ENCODE measurements at places on chromosomes 12 and 14.

- DNase-seq = no peak
Measured at GRCh38 chr14:21874167-21874566, 200.5 kb upstream of the OR4E1 start.

DNA sequence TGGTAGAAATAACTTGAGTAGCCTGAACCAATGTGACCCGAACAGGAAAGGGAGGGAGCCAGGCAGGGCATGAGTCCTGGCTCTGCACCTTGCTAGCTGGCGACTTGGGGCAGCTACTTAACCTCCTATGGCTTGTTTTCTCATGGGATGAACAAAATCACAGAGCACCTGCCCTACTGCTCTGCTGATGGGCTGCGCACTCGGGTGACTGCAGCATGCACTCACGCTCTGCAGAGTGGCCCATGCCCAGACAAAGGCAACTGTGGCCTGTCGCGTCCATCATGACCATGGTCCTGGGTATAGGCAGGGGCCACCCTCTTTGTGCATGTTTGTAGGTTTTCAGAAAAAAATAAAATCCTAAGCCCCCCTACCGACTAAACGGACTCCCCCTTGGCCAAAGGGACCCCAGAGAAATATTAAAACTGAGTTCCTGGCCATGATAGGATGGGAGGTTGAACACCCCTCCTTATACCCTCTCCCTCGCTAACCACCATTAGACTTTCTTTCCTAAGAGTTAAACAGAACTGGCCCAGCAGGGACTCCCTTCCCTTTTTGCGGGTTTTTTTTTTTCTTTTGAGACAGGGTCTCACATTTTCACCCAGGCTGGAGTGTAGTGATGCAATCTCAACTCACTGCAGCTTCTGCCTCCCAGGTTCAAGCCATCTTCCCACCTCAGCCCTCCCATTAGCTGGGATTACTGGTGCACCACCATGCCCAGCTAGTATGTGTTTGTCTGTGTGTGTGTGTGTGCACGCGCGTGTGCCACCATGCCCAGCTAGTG, 32.5 kb downstream of the VWF start:
- DNase-seq = no peak

- DNase-seq = no peak
Measured at GRCh38 chr14:32800320-32800719, 138.4 kb upstream of the NPAS3 start.

- DNase-seq = no peak
Measured at GRCh38 chr12:121575952-121576625, 4.7 kb downstream of the KDM2B start.

- peak; percentile 90 for DNase-seq
Measured at GRCh38 chr12:12696562-12697383, 790 bp upstream of the GPR19 start.

DNA sequence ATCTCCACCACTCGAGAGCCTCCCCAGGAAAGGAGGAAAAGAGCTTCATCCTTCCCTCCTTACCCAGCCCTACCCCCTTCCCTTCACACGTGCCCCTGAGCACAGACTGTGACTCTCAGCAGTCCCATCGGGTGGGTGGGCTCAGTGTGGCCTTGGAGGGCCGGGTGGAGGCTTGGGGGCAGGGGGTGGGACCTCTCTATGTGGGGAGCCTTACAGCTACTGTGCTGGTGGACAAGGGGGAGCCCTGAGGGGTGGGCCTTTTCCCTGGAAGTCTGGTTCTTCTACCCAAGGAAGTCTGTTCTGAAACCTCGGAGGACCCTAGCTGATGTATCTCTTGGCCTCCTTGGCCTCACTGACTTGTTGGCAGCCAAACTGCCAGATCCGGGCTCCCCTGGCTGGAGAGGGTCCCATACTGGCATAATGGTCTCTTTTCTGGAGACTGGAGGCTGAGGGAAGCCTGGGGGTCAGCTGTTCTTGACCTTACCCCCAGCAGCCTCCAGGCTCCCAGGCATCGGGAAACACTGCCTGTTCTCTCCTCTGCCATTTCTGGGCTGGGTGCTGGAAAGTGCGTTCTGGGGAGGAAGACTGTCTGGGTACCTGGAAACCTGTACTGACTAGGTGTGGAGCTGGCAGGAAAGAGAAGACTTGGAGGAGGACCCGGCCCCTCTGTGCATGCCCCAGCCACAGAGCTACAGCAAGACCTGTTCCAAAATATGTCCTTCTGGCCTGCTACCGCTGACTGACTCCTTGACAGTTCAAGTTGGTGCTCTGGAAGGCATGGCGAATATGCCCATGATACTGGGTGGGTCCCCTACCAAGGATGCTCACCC, 7.6 kb downstream of the VASH1 start:
- no peak for DNase-seq

- DNase-seq = no peak
Measured at GRCh38 chr14:24122898-24123297, 7.6 kb upstream of the FITM1 start.

- DNase-seq = no peak
Measured at GRCh38 chr12:11969437-11970154, 101.1 kb upstream of the BCL2L14 start.

DNA sequence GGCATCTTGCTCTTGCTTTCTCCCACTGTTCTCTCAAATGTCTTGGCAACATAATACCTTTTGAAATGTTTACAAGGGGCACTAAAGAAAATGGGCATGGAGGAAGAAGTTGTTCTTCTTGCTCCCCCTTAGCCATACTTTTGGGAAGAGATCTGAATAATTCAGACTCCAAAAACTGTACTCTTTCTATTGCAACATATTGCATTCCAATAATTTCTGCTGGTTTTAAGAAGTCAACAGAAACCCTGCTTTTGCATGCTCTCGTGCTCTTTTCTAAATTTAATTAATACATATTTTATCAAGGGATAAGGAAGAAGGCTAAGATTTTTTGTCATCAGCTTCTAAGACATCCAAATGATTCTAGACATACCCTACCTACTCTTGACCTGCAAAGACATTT, 409.9 kb upstream of the SOX5 start:
- no peak for DNase-seq

- no peak for DNase-seq
Measured at GRCh38 chr12:3432868-3433267, 58.1 kb upstream of the PRMT8 start.

DNA sequence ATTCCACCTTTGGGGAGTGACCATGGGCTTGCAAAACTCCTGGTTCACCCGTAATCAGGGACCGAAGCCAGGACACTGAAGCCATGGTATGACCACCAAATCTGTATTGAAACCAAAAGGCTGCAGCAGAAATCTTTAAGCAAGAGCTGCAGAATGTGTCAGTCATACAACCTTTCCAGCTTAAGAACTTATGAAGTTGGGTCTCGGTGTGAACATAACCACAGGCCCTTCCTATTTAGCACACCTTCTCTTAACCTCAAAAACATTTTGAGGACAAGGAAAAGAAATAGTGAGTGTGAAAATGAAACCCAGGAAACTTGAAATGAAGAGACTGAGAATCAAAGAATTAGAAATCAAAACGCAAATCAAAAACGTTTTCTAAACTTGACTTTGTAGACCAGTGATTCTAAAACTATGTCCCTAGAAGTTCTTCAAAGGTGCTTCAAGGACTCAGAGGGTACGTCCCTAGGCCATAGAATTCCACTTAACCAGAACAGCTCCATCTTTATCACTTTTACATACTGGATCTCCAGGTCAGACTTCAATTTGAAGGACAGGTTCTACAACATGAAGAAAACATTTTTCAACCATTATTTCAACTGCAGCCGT, 231.6 kb upstream of the GRIP1 start:
- no peak for DNase-seq

- DNase-seq = no peak
Measured at GRCh38 chr14:95222151-95222631, 64.9 kb upstream of the DICER1 start.

DNA sequence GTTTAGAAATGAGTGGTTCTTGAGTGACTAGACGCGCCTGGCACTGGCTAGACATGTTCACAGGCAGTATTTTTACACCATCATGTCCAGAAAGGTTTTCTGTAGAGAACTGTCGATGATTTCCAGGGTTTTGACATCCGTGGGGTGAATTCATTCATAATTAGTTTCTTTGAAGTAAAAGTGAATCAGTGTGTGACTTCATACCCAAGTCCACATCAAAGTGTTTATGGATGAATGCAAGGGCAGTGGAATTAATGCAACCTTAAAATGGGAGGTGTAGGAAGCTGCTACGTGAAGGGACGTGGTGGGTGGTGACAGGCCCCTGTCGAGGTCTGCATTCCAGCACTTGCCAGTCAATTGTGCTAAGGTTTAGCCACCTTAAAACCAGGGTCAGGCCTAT, 38.4 kb upstream of the ELK3 start:
- no peak for DNase-seq

DNA sequence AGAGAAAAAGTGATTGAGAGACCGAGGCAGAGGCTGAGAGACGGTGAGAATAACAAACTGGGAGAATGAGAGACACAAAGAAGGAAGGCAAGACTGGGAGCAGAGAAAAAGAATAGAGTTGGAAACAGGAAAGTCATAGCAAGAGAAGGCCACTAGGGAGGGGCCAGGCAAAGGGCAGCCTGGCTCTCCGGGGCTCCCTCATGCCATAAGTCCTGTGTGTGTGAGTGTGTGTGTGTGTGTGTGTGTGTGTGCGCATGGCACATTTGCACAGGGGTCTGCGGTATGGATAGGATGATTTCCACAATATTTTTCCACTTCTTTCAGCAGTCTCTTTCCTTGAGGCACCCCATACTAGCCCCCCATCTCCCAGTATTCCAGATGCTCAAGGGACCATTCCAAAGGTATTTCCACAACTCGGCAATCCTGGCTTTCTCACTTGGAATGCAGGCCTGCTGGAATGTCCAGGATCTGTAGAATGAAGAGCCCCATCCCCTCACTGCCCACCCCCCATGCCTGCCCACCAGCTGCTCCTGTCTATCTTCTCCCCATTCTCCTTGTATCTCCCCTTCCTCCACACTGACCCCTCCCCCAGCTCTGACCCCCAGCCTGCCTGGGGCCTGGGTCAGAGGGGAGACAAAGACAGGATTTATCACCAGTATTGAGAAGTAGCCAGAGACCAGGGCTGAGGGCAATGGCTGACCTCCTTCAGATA, 9.0 kb downstream of the GPR84 start:
- no peak for DNase-seq

DNA sequence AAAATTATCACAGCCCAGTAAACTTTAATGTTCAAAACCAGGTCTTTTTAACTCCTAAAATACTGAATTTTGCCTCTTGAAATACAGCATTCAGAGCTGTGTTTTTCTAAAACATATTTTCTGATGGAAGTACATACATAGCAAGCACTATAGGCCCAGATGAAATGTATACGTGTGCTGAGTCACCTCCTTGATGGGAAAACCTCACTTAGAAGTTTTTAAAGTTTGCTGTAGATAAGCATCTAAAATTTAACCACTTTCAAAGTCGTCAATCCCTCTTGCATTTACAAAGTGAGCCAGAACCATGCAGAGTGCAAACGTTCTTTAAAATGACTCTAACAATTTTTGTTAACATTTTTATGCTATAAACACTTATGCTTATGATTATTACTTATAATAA, 618.8 kb downstream of the RPS29 start:
- DNase-seq = no peak

GRCh38 chr12:124930586-124930985, 16.1 kb upstream of the UBC start:
- no peak for DNase-seq

DNA sequence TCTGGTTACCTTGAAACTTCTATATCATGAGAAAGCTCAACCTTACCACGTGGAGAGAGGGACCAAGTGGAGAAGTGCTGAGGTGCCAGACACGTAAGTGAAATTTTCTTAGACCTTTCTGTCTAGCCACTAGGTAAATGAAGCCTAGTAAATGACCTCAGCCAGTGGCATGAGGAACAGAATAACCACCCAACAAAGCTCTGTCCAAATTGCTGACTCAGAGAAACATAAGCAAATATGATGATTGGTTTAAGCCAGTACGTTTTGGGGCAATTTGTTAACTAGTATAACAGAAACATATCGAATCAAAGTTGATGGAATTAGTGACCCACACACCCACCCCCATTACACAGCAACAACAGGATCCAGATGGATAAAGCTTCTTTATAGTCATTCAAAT, 75.2 kb upstream of the MAX start:
- DNase-seq = no peak

GRCh38 chr14:83893447-83893846, 1636.5 kb upstream of the FLRT2 start:
- DNase-seq = no peak

DNA sequence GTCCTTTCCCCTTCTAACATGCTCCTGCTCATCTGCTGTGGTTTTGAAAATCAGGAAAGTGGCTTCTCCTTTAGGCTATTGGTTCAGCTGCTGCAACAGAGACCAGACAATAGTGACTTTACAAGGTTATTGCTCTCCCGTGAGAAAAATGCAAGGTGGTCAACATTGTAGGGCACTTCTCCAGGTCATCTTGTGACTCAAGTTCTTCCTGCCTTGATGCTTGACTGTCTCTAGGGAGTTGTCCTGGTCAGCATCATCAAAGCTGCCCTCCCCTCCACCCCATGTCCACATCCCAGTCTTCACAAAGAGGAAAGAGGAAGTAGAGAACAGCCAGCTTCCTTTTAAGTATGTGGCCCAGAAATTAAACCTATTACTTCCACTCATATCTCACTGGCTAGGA, 3.9 kb upstream of the TMEM63C start:
- no peak for DNase-seq

GRCh38 chr14:89304972-89305703, 111.9 kb downstream of the FOXN3 start:
- DNase-seq = no peak

- DNase-seq = no peak
Measured at GRCh38 chr14:95522556-95522955, 6.1 kb upstream of the SYNE3 start.

GRCh38 chr12:49662998-49663843, 39.9 kb downstream of the PRPF40B start:
- peak; percentile 27 for DNase-seq

DNA sequence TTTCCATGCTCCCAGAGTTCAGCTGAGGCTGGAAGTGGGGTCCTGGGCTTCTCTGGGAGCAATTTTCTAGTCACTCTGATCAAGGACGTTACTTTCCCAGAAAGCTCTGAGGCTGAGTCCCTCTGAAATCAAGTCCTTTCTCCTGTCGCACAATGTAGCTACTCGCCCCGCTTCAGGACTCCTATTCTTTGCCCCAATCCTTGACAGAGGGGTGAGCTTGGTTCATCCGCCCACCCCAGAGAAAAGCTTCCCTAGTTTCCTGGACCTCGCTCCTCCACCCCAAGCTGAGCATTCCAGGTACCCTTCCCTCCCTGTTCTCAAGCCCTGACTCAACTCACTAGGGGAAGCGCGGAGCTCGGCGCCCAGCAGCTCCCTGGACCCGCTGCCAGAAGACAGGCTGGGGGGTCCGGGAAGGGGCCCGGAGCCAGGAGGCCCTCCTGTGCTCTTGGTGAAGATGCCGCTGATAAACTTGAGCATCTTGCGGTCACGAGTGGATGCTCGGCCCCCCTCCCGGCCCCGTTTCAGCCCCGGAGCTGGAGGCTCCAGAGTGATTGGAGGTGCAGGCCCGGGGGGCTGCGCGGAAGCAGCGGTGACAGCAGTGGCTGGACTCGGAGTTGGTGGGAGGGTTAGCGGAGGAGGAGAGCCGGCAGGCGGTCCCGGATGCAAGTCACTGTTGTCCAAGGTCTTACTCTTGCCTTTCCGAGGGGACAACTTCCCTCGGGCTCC, 1.6 kb downstream of the AGAP2 start:
- DNase-seq = no peak

GRCh38 chr14:65179918-65180724, 77.8 kb upstream of the MAX start:
- DNase-seq = no peak

All from stimulated activated CD8-positive, alpha-beta memory T cell treated with anti-CD3 and anti-CD28 coated beads, Interleukin-4, amount 100 ng/mL, for 1 hour (primary cell).